ENCODE measurements at places on chromosomes 3 and 15.

DNA sequence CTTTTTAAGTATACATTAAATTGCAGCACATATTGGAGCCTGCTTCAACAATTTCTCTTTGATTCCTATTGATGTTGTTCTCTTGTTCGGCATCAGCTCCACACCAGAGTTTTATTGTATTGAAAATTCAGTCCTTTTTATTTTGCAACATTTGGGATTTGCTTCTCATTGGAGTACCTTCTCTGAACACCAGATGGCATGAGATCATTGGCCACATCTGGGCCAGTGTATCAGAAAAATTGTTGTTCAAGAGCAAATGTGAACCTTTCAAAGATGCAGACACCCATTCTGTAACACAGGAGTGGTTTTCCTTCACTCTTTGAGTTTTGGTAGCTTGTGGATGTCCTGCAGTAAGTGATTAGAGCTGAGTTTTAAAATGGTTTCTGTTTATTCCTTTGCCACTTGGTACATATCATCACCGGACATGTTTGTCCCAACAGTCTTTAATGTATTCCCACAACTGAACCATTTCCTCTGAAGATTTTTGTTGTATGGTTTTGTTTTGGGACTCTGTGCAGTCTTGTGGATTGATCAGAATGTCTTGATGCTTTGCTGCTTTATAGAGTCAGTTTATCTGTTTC lies 96.1 kb downstream of the MCTP2 start:
- no peak for DNase-seq

DNA sequence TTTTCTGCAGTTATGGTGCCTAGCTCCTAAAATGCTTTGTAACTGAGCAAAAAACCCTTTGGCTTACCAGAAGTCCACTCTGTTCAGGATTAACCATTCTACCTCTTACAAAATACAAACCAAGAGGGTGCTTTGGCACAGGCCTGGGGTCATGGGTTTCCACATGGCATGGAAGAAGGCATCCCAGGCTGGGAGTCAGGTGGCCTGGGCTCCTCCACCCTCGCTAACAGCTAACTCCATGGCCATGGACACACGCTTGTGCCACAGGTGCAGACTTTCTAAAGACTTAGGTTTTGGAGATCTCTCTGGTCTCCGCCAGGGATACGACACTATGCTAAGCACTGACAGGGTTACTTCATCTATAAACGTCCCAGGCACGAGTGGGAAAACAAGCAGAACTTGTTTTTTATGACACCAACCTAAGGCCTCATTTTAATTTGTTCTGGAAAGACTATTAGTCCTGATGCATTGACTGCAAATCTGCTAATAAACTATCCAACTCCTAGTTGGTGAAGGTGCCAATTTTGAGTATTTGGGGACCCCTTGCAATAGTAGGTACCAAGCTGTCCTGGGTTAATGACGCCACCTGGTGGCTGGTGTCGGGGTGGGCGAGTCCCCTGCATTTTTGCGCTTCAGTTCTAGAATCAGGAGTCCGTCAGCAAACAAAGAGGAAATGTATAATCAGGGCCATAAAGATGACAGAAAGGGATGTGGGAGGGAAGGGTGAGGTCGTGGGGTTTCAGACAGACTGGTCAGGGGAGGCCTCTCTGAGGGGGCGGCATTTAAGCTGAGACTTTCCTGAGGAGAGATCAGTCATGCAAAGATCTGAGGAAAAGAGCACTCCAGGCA lies 10.3 kb upstream of the ALDH1A3 start:
- no peak for DNase-seq

DNA sequence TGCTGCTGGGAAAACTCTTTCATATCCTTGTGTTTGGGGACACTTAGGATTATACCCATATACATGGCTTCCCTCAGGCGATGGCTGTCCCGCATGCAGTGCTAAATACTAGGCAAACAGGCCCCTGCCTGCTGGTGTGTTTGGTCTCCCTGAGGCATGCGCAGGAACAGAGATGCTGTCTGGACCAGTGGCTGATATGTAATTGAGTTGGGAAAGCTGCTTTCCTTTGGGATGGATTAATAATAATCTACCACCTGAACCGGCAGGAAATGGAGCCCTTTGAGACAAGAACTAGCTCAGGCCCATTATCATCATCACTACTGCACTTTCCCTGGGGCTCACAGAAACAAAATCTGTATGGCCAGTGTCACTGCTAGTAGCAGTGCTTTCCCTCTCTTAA lies 18.0 kb downstream of the ZDHHC3 start:
- no peak for DNase-seq

DNA sequence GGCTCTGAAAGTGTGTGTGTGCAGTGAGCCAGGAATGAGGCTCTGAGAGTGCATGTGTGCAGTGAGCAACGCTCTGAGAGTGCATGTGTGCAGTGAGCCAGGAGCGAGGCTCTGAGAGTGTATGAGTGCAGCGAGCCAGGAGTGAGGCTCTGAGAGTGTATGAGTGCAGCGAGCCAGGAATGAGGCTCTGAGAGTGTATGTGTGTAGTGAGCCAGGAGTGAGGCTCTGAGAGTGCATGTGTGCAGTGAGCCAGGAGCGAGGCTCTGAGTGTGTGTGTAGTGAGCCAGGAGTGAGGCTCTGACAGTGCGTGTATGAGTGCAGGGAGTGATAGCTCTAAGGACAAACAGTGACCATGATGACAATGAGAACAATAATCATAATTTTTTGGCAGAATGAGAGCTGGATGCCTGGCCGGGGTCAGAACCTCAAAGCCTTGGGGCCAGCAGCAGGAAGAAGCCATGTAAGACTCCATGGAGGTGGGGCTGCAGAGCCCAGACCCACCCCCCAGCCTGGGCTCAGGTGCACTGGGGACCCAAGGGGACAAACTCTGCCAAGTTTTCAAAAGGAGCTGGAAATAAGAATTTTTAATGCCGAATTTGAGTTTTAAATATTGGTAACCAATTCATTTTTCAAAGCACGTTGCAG lies 85.7 kb upstream of the PRR20G start:
- DNase-seq = peak; percentile 50

GRCh38 chr3:2477620-2478019 lies 379.0 kb downstream of the CNTN4 start:
- DNase-seq = peak; percentile 65

GRCh38 chr3:78497767-78498166 lies 1270.0 kb downstream of the ROBO1 start:
- DNase-seq = peak; percentile 54

GRCh38 chr3:63679186-63679585 lies 26.7 kb downstream of the SNTN start:
- no peak for DNase-seq

DNA sequence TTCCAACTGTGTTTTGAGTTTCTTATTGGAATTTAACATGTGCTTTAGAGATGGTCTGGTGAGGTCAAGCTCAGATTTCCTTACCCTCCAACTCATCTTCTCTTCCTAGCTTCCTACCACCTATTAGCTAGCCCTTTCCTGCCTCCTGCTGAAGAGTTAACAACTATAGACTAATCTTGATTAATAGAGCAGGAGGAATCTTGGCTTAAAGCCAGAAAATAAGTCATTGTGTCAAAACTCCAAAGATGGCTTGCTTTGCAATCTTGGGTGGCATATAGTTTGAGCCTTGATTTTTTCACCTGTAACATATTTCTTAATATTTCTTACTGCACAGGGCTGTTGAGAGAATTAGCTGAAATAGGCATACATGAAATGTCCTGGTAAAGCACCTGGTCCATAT lies 27.3 kb downstream of the BCL2L10 start:
- no peak for DNase-seq

DNA sequence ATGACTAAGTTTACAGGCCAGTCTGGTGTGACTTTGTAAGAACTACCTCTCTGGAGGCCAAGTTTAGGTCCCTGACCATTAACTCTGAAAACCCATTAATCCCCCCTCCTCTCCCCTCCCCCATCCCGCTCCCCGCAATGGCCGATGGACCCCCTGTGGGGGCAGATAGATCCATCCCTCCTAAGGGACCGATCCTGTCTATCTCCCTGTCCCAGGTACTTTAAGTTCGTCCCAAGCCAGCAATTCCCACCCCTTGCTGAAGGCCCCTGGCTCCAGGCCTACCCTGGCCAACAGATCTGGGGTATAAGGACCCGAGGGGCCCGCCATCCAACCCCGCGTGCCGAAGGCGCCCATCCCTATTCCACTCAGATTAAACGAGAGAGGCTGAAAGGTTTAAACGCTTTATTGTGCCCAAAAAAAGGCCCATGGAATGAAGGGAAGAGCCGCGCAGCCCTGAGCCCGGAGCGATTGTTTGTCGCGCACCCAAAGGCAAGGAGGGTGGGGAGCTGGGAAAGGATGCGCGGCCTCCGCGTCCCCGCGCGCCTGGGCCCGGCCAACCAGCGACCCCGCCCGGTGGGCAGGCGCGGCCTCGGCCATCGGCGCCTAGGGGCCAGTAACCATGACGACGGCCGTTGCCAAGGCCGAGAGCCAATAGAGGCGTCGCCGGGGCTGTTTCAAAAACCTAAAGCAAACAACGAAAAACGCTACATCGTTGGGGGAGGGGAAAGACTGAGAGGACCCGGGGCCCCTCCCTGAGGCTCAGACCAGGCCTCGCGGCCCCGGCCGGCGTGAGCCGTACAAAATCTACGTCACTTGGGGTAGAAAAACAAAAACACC lies 35.9 kb downstream of the HMCES start:
- peak; percentile 87 for DNase-seq

- no peak for DNase-seq
Observed at GRCh38 chr15:39313467-39313866, 267.4 kb upstream of the THBS1 start.
